ENCODE measurements at places on chromosomes 2 and 18.

DNA sequence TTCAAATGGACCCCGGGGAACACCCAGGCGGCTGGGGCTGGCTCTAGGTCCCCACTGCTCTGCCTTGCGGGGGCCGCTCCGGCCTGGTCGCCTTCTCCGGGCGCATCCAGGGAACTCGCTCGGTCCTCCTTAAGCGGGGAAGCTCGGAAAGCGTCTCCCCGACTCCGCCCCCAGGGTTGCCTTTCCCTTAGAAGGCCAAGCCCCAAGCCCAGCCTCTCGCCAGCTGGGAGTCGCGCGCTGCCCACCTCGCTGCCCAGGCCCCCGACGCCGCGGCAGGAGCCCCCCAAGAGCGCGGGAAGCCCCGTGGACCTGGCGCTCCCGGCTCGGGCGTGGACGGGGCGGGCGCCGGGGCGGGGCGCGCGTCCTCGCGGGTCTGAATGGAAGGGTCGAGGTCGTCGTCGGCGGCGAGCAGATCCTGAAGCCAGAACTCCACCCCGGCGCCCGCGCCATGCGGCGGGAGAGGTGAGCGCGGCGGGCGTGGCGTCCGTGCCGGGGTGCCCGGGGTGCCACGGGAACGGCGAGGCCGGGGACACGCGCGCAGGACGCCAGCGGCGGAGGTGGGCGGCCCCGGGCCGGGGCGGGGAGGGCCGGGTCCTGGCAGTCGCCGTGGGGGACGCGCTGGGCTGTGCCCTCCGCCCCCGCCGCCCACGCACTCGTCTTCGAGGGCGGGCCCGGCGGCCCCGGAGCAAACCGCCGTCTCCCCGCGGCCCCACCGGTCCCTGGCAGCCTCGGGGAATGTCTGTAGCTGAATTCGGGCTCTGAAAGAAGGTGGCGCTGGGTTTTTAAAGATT, at the start of gene BOK:
Gene BOK, plus strand, starts transcription at position 214 of the 791 bp plus-strand sequence. CDS start 739 bp downstream, outside the sequence.
- DNase-seq = no peak

DNA sequence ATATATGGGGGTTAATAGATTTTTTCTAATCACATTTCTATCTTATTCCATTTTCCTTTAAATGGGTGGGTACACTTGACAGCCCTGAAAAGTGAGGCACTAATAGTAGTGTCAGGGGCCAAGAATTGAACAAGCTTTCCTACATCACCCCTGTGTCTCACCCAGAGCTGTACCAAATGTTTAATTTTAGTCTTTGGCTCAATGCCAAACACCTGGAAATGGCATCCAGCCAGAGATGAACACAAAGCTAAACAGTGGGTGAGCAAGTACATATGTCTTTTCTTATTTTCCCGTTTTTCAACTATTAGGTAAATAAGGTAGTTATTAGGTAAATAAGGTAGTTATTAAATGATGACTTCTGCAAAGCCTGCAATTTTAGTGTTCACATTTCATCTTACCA, 276.3 kb upstream of the ERBB4 start:
- no peak for DNase-seq

GRCh38 chr2:158346032-158346431, 110.5 kb downstream of the CCDC148 start:
- no peak for DNase-seq

DNA sequence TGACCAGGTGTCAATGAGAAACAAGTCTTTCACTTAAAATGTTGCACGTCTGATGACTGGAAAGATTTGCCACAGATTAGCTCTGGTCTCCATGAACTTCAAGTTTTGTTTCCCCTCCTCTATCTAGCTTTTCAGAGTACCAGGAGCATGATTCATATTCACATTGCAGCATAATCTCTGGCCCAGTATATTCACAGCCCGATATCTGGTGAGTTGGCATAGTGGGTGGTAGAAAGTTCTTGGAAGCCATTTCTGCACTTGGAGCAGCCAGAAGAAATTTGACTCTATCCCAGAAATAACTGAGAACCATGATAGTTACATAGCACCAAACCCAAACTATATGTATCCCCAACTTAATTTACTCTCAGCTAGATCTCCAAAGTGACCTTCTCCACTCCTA, 503.9 kb downstream of the PID1 start:
- DNase-seq = no peak

DNA sequence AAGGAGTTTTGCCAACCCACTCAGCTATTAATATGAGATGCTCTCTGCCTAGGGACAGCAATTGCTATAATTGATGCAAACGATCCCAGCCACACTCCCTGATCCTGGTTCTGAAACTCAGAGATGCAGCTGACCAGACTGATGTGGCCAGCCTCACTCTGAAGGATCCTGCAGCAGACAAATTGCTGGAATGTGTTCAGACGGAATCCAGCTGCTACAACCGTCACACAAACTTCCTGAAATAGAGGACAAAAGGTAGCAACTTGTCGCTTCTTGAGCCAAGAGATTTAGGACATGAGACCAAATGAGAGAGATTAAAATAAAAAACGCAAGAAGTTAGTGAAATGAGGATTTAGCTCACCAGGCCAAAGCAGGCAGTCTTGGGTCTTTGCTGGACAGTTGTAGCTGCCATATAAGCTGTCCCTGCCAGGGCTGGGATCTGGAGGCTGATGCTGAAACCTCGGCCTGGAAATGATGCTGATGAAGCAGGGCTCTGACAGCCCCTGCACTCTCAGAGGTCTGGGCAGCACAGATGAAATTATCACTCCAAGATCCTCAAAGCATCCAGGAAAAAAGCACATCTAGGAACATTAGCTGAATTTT, 8.3 kb upstream of the YWHAQ start:
- DNase-seq = no peak

- DNase-seq = no peak
Measured at GRCh38 chr2:221388891-221389290, 183.2 kb downstream of the EPHA4 start.

- no peak for DNase-seq
Measured at GRCh38 chr2:135817951-135818350, 19.0 kb downstream of the LCT start.

DNA sequence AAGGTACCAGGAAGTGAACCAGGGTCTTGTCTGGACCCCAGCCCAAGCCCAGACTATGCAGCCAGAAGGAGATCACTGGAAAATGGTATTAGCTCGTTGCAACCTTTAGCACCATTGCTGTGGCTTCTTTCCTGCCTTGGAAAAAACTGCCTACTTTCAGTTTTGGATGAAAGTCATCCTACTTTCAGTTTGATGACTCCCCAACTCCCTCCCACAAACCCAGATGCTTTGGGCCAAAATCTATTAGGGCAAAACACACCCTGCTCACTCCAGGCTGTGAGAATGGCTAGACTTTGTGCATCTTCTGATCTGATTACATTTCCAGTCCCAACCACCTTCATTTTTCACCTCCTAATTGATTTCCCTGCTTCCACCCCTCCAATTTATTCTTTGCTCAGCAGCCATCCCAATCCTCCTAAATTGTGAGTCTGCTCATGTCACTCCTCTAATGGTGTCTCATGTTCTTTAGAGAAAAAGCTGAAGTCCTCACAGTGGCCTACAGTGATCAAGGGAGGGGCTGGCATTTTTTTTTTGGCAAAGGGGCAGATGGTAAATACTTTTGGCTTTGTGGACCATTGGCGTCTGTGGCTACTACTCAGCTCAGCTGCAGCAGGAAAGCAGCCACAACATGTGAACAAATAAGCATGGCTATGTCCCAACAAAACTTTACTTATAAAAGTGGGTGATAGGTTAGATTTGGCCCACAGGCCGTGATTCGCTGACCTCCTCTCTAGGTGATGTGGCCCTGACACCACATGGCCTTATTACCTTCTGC, 368.7 kb downstream of the SLC4A3 start:
- DNase-seq = no peak

DNA sequence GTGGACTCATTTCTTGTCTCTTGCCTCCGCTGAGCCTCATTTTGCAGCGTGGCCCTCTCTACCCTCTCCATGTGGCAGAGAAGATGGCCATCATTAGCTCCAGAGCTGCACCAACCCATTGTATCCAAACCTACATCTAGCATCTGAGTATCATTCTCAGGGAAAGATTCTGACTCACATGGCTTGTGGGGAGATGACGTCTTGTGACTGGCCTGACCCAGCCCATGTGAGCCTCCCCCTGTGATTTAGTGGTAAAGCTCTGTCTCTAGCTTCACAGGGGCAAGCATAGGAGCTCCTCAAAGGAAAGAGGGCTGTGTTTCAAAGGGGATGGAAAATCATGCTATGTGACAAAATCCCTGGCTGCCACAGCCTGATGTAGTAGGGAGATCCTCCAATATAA, 87.4 kb upstream of the RBMS1 start:
- no peak for DNase-seq

GRCh38 chr18:49183921-49184320, 233.2 kb upstream of the SMAD7 start:
- DNase-seq = no peak

GRCh38 chr2:25098056-25098455, 56.2 kb downstream of the EFR3B start:
- no peak for DNase-seq

- DNase-seq = no peak
Measured at GRCh38 chr2:219664944-219665343, 37.5 kb downstream of the SLC4A3 start.

- no peak for DNase-seq
Measured at GRCh38 chr2:68716604-68717304, 17.9 kb upstream of the ARHGAP25 start.

DNA sequence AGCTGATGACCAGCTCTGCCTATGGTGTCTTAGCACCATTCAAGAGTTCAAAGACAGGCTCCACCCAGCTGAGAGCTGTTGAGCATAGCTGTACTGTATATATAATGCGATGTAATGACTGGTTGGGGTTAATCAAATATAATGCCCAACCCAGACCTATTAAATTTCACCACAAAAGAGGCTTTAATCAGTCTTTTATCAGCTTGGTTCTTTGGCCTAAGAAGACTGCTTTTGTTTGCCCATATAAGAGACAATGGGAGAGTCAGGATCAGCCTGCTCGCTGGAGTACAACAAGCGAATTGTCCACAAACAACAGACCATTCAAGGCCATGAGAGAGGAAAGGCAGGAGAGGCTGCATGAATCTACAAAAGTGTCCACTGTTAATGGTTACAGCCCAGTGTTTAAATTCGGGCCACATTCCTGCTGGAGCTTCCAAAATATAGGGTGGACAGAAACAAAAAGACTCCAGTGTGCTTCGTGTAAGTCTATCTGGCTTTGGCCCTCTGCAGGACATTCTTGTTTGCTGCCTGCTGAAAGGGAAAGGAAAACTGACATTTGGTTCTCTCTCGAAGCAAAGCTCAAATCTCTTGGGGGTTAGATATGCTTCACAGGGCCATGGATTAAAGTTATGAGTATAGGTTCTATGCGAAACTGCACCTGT, 299.0 kb upstream of the FBXO11 start:
- no peak for DNase-seq

DNA sequence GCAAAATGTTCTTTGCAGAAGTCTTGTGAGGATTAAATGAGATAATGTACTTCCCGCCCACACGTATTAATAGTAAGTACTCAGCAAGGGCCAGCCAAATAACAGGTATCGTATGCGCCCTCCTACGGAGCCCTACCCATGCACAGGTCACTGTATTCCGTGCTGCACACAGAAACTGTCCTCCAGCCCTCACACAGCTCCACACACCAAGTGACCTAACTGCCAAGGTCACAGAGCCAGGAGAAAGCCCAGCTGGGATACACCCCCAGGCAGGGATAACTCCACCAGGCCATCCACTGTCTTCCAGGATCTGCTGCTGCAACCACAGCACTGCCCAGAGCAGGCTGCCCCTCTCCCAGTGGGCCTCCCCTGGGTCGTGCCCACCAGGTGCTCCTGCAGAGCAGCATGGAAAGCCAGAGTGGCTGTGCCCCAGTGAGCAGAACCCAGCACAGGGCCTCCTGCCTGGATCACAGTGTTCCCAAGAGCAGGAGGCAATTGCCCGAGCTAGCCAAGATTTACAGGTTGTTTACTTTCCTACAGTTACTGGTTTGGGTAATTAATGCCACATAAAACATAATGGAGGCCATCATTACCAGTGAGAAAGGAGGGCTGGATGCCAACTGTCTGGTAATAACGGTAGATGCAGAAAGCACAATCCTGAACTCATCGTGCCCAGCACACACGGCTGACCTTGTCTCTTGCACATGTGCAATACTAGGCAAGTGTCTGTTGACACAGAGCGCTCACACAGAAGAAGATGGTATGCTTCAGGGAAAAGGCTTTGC, 24.4 kb downstream of the TFCP2L1 start:
- DNase-seq = no peak

DNA sequence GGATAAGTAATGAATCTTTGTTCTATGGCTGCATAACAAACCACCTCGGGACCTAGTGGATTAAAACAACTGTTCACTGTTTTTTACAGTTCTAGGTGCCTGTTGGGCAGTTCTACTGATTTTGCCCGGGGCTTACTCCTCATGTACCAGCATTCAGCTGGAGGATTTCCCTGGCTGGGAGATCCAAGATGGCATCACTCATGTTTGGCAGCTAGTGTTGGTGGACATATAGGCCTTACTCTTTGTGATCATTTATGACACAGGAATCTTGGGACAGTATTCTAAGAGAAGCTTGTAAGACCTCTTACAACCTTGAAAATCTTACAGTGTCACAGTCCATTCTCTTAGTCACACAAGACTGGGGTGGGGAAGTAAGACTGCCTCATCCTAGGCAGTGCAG, 4.6 kb downstream of the MARCHF7 start:
- no peak for DNase-seq

- no peak for DNase-seq
Measured at GRCh38 chr2:98479959-98480524, 35.4 kb downstream of the INPP4A start.

DNA sequence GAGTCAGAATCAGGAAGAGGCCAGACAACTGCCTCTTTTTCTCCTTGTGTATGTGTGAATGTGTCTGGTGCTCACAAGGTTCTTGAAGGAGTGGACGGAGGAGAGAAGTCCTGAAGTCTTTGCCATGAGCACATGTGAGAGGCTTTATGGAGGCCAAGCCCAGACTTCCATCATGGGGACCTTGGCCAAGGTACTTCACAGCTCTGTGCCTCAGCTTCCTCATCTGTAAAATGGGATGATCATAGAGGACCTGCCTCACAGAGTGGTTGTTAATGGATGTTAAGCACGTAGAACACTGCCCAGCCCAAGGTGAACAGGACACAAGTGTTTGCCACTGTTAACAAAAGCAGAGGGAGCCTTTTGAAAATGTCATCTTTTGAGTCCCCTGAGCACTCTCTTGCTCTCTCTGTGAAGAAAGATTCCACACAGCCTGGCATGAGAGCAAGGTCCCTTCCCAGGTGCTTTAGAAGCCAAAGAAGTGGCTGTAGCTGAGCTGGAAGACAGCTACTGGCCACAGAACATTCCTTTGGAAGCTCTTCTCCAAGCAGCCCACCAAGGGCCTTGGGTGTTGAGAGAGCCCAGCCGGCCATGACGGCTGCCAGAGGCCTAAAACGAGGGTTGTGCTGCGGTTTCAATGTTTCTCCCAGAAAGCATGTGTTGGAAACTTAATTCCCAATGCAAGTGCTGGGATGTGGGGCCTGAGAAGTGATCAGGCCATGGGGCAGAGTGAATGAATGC, 41.8 kb upstream of the ASPRV1 start:
- DNase-seq = no peak

DNA sequence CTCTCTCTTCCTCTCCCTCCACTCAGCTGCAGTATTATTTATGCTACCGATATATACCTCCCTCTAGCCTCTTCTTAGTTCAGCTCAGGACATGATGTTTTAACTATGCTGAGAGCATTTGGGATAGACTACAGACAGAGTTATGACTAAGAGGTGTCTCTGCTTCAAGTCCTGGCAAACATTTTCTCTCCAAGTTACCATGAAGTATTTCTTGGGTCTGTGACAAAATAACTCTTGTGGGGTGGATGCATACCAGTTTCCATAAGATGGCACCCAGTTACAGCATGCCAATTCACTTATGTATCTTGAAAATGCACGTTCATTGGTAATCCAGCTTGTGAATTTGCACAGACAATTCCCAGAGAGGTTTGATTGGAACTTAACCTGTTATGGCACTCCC, 737.6 kb downstream of the SLC4A3 start:
- no peak for DNase-seq
